ENCODE measurements at places on chromosomes 5 and 9.

DNA sequence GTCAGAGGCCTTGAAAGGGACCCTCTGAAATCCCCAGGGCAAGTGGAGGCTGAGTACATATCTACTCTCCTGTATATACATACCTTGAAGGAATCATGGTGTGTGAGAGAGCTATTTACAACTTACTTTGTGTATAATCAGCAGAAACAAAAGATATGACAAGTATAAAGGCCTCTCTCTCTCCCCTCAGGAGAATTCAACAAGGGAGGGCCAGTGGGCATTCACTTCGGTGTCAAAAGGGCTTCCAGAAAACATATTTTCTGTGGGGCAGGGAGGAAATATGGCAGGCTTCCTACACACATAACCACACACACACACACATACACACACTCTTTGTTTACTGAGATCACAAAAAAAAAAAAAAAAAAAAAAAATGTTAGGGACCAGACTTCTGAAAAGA lies 181.7 kb downstream of the BNC2 start:
- no peak for DNase-seq

DNA sequence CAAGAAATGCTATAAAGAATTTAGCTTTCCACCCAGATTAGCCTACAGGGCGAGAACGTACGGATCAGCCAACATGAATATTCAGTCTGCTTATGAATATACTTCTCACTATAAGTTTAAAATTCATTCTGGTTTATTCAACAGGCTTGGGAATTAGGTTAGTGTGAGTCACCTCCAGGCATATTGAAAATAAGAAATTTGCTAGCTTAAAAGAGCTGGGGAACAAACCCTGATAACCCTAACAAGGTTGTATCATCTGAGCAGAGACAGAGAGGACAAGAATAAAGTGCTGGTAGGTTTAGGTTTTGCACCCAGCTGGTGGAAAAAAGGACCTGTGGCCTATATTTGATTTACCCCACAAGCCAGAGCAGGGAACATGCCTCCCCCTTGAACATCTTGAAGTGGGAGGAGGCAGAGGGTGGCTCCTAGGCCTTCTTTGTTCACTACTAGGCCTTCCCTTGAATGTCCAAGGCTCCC lies 12.3 kb downstream of the FNBP1 start:
- no peak for DNase-seq

DNA sequence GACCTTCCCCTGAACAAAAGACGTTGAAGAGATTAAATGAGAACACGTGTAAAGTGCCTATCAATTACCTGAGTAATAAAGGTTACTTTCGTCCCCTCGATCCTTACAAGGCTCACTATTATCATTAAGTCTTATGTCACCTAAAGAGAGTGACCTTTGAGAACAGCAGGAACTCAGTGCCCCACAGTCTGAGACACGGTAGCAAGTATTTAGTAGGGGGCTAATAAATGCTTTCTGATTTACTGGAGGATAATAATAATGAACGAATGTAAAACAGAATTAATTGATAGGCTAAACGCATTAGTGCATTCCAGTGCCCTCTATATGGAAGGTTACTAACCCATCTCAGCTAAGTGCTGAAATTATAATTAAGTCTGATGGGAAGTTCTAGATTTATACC lies 199.9 kb downstream of the FBXL17 start:
- no peak for DNase-seq

DNA sequence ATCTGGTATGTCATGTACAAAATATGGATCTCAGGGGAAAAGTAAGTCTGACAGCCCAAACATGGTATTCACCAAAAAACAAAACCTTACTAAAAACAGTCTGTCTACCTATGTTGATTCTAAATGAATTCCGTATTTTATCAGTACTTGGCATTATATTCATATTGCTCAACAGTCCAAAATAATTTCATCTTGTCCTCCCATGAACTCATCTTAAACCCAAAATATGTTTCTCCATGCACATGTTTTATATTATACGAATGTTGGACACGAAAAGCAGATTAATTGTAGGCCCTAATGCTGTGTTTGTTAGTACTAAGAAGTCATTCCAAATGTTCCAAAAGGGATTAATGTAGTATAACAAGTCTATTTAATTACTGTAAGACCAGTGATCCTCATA lies 20.1 kb downstream of the NFIB start:
- no peak for DNase-seq

DNA sequence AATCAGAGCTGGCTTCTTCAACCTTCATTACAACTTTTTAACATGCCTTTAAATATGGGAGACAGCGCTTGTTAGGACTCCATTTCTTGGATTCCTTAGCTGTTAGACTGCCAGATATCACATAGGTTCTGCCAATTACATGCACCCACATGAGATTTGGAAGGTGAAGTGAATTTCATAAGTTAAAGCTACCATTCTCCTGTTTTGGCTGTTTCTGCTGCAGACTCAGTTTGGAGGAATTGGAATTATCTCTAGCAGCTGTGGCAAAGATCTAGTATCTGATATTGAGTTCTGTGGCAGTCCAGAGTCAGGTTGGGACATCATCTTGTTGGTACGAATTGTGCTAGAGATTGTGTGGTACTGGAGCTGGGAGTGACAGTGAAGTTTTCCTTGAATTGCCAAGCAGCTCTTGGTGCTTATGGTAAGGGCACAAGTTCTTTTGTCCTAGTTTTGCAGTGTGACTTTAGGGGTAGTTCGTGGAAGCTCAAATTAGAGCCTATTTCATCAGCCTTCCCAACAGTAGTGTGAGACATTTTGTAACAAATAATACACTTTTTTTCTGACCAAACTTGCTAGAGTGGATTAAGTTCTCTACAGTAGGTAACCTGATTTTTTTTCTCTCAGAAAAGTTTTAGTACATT lies 9.1 kb upstream of the PJA2 start:
- no peak for DNase-seq

DNA sequence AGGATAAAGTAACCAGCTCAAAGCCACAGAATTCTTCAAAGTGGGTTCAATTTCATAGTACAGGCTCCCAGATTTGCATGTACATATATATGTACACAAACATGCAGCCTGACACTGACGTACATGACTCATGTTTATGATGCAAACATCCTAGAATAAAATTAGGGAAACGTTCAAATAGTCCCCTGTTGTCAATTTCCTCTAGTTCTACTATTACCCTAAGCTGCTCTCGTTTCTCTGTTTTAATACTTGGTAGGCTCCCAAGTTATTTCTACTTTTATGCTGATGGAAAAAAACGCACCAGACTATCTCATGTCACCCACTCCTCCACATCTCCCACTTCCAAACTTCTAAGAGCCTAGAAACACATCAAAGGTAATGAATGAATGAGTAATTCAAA lies 229.7 kb downstream of the EPB41L4A start:
- no peak for DNase-seq

- DNase-seq: peak; percentile 75
These were observed 45.9 kb downstream of the PRRT1B start for GRCh38 chr9:131590907-131591844.

DNA sequence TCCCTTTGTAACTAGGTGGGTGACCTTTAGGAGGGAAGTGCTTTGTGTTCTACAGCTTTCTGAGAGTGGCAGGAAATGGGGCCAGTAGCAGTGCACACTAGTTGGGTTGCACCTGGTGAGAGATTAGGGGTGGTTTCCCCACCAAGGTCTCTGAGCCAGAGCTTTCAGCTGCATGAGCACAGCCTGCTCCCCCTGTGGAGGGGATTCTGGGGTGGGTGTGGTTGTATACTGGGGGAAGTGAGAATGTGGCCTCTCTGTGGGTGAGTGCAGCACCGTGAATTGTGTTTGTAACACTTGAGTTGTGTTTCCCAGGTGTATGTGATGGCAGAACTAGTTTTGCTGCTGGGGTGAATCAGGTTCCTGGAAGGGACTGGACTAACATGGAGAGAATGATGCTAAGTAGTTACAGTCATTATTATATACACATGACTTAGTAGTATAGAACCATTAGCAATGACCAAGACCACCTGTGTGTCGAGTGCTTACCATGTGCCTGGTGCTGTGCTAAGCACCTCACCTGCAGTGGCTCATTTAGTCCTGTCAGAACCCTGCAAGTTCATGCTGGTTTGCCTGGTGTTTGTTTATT lies 11.8 kb upstream of the CXXC5 start:
- peak; percentile 47 for DNase-seq

GRCh38 chr9:136865041-136865767 lies 904 bp downstream of the EDF1 start:
- no peak for DNase-seq

DNA sequence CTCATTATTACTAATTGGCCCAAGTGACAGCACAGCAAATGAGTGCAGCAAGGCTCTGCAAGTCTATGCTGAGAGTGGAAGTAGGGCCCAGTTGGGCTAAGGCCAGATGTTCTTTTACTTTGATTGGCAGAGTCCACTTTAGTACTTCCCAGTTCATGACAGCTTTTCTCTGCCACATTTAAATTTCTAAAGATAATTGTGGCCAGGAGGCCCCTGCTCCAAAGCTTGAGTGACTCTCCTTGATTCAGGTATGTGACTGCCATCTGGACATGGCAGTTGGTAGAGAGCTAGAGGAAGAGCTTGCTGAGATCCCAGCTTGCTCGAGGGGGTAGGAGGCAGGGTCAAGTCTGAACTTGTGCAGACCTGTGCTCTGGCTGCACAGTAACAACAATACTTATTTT lies 154.1 kb downstream of the CARTPT start:
- no peak for DNase-seq

- no peak for DNase-seq
These were observed 85.4 kb downstream of the CAAP1 start for GRCh38 chr9:26807161-26807560.

DNA sequence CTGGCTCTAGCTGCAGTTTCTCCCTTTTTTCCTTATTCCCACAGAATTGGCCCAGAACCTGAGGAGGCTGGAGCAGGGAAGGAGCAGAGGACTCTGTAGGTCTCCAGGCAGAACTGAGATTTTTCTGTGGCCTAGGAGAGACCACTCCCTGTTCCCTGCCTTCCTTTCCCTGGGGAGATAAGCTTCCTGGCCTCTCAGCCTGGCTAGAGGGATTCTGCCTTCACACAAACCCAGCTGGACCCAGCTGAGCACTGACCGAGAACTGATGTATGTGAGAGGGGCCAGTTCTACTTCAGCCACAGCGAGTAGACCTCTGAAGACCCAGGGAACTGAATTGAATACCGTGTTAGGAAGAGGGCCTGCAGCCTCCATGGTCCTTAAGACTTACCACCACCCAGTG lies 48.0 kb downstream of the RUSC2 start:
- DNase-seq: no peak

- DNase-seq: no peak
These were observed 162.6 kb downstream of the TRIM32 start for GRCh38 chr9:116849721-116850120.

DNA sequence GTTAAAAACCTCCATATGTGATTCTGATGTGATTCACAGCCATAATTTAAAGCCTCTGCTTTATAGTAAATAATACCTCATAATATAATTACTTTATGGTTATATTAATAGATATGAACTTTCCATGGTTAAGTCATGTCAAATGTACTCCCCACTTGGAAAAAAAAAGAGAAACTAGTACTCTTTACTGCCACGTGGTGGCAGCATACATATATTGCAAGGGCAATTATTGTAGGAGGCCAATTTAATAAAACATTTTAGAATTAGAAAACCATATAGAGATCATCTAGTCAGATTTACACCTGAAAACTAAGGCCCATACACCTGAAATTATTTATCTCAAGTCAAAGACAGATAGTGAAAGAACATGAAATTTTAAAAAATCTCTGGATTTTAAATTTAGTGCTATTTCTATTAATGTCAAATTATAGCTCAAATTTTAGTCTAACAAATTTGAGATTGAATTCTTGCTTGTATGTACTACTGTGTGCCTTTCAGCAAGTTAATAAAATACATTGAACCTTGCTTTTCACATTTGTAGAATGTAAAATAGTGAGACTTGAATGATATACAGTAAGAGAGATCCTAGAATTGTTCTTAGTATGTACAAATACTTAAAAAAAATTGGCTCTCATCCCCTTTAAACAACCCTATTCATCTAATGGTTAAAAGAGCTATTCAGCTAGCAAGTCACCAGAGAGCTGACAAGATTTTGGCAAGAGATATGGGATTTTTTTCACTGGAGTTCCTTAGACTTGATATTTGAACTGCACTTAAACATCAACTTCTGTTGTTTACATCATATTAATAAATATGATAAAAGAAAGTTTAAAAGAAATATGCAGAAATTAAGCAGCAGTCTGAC lies 603.8 kb downstream of the TLE4 start:
- DNase-seq: peak; percentile 42

DNA sequence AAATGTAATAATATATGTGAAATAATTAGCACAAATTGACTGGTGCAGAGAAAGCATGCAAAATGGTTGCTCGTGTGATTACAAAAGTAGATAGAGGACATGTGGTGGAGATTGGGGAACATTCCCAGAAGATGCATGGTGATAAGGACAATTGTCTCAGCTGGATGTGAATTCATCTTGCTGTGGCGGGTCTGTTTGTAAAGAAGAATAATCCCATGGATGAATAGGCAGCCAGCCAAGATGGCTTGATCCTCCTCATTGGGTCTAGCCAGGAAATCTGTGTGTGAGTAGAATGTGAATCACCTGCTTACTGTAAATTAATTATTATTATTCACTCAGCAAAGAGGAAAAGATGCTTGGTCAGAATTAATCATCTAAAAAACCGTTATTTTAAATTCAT lies 12.6 kb upstream of the DPYSL3 start:
- DNase-seq: no peak

DNA sequence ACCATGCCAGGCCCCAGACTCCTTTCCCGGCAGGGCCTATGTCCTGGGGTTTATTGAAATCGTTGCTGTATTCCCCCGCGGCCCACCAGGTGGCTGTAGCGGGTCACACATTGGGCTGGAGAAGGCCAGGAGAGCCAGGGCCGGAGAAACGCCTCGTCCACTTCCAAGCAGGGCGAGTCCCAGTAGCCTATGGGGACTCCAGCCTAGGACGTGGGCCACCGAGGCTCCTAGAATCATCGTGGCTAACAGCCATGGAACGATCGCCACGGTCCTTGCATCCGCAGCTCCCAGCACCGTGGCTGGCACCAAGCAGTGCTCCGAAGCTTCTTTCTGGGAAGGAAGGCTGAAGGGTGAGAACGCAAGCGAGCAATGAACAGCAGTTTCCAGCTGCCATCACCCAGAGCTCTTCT lies 87.7 kb downstream of the ENTREP1 start:
- peak; percentile 17 for DNase-seq

- no peak for DNase-seq
These were observed 6.9 kb downstream of the SHC3 start for GRCh38 chr9:89171693-89172092.

DNA sequence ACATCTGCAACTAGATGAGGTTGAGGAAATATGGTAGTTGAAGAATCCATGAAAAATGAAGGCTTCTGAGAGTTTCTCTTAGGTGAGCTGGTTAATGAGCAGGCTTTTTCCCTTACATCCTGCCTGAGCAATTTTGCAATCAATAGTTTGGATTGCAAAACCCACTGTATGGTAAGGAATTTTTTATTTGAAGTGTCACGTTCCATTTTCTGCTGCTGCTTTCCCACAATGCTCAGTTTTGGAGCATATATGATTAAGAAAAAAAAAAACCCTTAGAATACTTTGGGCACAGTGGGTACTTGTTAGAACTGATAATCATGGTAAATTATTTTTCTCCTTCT lies 144.2 kb downstream of the PCSK1 start:
- DNase-seq: no peak

- peak; percentile 97 for DNase-seq
These were observed 41.9 kb downstream of the TJP2 start for GRCh38 chr9:69215774-69216485.

Measured in hematopoietic multipotent progenitor cell treated with erythropoietin and hydrocortisone succinate and interleukin-3 and kit ligand, for 8 days (in vitro differentiated cells).